ENCODE measurements at places on chromosomes 7 and 10. TPM values are rescaled to one million over a fixed set of nuclear protein-coding genes. Genes with fewer than 3 reads are reported as not detected.

DNA sequence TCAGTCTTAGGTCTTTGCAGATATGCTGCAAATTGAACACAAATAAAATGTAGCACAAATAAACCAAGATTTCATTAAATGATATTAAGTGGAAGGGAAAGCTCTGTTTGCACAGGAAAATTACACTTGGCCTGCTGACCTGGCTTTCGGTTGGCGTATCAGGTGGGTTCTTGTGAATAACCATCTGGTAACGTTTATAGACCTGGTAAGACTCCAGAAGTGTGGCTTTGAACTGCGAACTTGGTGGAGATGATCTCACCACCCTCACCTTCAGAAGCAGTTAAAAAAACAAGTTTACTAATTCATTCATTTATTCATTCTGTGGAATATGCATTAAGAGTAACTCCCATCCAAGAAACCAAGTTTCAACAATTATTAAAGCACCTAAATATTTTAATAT lies 28.1 kb downstream of the ATE1 start:
- DNase-seq, result no peak
- H3K36me3 ChIP-seq, result no peaks in the 10 kb centered on the region
- no peak overlapping the region for H3K4me3 ChIP-seq
- H3K4me1 ChIP-seq, result no peaks in the 10 kb centered on the region
- H3K27me3 ChIP-seq, result no peaks in the 10 kb centered on the region

DNA sequence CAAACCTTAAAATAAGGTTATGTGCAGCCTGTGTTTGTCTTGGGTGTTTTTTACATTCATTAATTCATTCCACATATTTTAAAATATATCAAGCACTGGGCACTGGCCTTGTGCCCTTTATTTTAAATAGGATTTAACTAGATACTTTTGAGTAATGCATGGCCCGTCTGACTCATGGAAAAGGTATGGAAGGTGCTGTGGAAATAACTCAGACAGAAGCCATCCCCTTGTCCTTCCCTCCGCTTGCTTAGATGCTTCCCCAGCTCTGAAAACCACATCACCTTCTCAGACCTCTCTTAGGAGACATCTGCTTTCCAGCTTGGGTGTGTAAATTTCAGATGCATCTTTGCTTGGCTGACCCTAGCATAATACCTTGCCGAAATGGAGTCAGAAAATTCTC lies 30.5 kb downstream of the SLC18A2 start:
- H3K27me3 ChIP-seq, result no peaks in the 10 kb centered on the region
- no peak overlapping the region for H3K27ac ChIP-seq
- H3K4me3 ChIP-seq, result no peak overlapping the region
- peak; percentile 19 for DNase-seq
- no peaks in the 10 kb centered on the region for H3K36me3 ChIP-seq

Gene AS3MT
- total RNA-seq, result 0.22 TPM

DNA sequence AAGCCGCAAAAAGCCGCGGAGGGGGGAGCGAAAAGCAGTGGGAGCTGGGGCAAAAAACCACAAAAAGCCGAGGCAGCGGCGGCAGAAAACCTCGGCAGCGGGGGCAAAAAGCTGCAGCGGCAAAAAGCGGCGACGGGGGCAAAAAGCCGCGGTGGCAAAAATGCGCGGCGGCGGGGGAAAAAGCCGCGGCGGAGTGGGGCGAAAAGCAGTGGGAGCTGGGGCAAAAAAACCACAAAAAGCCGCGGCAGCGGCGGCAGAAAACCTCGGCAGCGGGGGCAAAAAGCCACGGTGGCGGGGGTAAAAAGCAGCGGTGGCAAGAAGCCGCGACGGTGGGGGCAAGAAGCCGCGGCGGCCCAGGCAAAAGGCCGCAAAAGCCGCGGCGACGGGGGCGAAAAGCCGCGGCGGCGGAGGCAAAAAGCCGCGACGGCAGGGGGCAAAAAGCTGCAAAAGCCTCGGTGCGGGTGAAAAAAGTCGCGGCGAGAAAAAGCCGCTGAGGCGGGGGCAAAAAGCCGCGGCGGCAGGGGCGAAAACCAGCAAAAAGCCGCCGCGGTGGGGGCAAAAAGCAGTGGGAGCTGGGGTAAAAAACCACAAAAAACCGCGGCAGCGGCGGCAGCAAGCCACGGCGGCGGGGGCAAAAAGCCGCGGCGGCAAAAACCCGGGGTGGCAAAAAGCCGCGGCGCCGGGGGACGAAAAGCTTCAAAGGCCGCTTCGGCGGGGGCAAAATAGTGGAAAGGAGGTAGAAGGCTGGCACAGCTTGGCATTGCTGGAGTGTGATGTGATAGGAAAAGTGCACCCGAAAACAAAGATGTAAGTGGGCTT lies 135.9 kb downstream of the ZNF92 start:
- no peak overlapping the region for H3K4me3 ChIP-seq
- H3K36me3 ChIP-seq, result no peaks in the 10 kb centered on the region
- no peaks in the 10 kb centered on the region for H3K4me1 ChIP-seq

Gene HEPACAM2
- total RNA-seq, result not detected

DNA sequence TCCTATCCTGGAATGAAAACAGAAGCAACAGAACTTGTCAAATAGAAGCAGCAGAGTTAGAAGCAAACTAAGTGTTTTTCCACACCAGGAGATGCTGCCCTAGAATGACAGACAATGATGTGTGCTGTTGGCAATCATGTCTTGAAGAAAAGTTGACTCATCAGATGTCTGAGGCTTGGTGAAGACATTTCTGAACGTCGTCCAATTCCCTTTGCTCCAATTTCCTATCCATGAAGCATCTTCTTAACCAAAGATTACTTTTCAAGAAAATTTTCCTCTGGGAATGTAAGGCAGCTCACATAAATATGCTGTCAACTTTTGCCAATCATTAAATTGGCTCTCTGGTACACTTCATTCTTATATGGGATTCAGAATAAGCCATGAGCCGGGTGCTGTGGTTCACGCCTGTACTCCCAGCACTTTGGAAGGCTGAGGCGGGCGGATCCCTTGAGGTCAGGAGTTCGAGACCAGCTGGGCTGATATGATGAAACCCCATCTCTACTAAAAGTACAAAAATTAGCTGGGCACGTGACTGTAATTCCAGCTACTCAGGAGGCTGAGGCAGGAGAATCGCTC lies 34.6 kb downstream of the MALSU1 start:
- H3K27me3 ChIP-seq, result no peaks in the 10 kb centered on the region
- no peak for DNase-seq
- no peak overlapping the region for H3K4me3 ChIP-seq
- peak overlapping the region; percentile 60 for H3K27ac ChIP-seq
- peaks cover 71% of the 10 kb centered on the region for H3K36me3 ChIP-seq
- H3K4me1 ChIP-seq, result peaks cover 52% of the 10 kb centered on the region
